ENCODE measurements at places on chromosomes 5 and 9. TPM values are rescaled to one million over a fixed set of nuclear protein-coding genes. Genes with fewer than 3 reads are reported as not detected.

Gene AJM1
- polyA plus RNA-seq = 1.6 TPM

Gene SLC1A1
- 0.94 TPM for polyA plus RNA-seq

DNA sequence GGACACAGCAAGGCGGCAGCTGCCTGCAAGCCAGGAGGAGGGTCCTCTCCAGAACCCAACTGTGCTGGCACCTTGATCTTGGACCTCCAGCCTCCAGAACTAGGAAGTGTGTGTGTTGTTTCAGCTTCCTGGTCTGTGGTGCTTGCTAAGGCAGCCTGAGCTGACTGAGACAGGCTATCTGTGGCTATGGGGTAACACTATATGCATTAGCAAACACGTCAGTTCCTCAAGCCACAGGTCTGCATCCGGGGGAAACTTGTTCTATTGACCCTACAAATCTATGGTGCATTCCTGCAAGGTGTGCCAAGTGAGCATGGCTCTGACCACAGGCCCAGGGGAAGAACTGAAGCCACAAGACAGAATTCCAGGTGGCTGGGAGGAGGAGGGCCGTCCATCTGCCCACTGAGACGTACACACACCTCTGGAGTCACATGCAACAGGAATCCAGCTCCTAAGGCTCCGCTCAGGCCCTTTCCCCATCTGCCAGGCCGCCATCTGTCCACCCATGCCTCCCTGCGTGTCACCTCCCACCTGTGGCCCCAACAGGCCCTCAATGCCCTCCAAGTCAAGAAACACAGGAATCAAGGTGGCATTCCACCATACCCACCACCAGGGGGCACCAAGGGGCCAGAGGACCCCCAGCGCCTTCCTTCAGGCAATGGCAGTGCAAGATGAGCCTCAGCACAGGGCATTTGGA lies 174.9 kb downstream of the ROR2 start:
- DNase-seq = peak; percentile 71

GRCh38 chr5:13990896-13991295 lies 46.4 kb upstream of the DNAH5 start:
- DNase-seq = no peak

- no peak for DNase-seq
These were observed 51.4 kb downstream of the ATP10B start for GRCh38 chr5:160800375-160801275.

DNA sequence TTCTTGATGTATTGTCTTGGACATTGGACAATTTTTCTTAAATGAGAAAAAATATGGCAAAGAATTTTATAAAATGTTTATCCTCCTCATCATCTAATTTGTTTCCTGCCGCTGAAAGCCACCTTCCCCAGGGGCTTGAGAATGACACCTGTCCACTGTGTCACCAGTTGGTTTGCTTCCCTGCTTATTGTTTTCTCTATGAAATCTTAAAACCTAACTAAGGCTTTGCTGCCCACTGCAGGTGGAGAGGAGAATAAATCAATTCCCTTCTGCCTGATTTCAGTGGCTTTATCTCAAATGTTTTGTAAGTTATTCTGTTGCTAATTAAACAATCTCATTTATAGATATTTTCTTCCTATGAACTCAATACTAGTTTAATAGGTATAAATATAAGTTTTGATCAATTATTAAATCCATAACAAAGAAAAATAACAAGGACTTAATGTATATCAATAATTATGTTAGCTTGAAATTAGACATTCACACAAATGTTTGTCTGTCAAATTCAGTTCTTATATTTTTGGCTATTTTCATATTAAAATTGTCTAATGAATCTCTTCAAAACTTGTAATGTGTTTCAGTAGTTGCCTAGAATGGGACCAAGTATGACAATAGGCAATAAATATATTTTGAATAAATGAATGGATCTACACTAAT lies 822.5 kb downstream of the PTPRD start:
- no peak for DNase-seq

Measured in psoas muscle (tissue), 8 donors.